ENCODE measurements at places on chromosomes 11 and 22. TPM values are rescaled to one million over a fixed set of nuclear protein-coding genes. Genes with fewer than 3 reads are reported as not detected.

The SELENOM gene
- total RNA-seq = 144 TPM

The C11orf42 gene
- not detected for total RNA-seq

The TRIM51G gene
- not detected for total RNA-seq

The MS4A13 gene
- total RNA-seq = not detected

The MS4A6E gene
- total RNA-seq = not detected

The OR52N4 gene
- not detected for total RNA-seq

The ARCN1 gene
- 210 TPM for total RNA-seq

The SMIM35 gene
- not detected for total RNA-seq

The INSC gene
- 0.81 TPM for total RNA-seq

The CATSPERZ gene
- not detected for total RNA-seq

The A4GALT gene
- 7.5 TPM for total RNA-seq

The SELENOO gene
- total RNA-seq = 12.3 TPM

The PATE4 gene
- not detected for total RNA-seq
